ENCODE measurements at places on chromosomes 7 and 10. TPM values are rescaled to one million over a fixed set of nuclear protein-coding genes. Genes with fewer than 3 reads are reported as not detected.

DNA sequence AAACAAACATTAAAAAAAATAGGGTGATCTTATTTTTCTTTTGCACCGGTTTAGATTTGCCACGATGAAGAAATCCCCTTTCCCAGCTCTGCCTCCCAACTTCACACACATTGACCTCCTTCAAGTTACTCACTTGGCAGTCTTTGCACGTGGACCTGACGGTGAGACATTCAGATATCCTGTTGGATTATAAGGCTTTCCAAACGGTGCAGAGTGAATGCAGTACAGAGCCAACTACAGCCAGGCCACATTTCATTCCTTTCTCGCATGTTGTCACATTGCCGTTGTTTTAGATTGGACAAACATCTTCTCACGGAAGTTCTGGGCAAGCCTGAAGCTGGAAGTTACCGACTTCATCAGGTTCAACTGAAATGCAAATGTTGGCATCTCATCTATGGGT, 159.2 kb downstream of the HDAC9 start:
- DNase-seq: no peak

GRCh38 chr7:114784746-114785145, 137.1 kb upstream of the MDFIC start:
- DNase-seq: no peak

DNA sequence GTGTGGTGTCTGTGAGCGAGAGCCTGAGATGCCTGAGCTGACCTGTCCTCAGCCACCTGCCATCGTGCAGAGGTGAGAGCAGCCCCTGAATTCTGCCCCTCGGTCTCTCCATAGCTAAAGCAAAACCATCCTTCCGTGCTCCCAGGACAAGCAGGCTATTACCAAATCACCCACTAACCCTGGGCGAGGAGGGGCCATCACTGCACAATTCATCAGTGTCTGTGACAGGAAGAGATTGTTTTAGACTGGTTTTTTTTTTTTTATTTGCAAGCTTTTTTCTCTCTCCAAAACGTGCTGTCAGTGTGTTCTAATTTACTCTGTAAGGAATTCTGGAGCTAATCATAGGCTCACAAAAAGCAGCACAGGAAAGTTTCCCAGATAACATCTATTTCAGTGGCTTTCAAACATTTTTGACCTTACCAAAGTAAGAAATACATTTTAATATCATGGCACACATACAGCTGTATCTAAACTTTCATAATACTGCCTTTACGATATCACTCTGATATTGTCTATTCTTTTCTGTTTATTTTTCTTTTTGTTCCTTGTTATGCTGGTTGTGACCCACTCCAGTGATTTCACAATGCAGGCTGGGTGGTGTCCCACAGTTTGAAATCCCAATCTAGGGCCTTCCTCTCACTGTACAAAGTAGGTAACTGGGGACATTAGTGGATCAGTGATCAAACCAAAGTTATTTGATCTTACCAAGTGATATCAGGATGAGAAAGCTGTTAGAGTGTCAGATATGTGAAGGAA, 62.8 kb downstream of the EGFR start:
- no peak for DNase-seq

DNA sequence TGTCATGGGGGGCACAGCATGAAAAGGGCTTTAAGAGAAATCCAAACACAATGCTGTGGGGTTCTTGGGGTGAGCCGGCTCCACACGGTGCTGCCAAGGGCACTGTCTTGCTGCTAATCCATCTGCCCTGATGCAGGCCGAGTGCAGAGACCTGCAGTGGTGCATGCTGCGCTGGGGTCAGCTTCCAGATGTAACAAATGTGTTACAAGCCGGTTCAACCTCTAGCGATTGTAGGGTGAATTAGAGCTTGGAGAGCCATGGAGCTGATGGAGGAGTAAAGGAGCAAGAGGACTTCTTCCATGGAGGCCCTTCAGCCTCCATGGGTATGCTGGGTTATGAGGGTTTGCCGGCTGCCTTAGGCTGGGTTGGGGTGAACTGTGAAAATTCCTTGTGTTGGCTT, 402.3 kb downstream of the TYW1 start:
- no peak for DNase-seq

DNA sequence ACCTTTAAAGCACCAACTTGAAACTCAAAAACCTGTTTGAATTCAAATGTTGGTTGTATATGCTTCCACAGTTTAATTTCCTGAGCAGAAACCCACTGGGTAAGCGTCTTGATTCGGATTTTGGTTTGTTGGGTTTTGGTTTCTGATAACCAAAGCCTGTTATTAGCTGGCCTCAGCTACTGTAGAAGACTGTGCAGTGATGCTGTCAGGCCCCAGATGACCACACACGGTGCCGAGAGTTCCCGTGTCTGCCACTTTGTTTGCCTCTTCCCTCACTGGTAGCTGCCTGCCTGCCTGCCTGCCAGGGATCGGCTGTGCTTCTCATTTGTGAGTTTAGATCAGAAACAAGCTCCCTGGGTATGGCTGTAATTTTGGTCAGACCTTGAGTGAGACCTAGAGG, 5.6 kb downstream of the MDH2 start:
- no peak for DNase-seq

GRCh38 chr7:19700936-19701335, 7.9 kb downstream of the POLR1F start:
- no peak for DNase-seq

DNA sequence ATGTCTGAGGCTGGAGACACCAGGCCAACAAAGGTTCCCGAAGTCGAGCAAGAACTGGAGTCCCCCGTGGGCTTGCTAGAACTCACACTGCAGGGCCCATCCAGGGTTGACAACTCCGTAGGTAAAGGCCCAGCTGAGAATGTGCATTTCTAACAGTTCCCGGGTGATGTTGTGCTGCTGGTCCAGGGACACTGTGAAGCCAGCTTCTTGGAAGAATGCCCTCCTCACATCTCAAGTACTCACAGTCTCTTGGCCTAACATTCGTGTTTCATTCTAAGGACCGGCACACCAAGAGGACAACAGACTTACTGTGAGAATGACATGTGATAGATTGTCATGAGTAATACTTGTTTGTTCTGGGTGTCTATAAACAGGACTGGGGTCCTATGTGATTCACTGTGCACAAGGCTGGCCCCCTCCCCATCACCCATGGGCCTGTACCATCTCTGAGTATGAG, 682.3 kb upstream of the IGFBP3 start:
- no peak for DNase-seq

GRCh38 chr10:69408318-69409175, 8.2 kb downstream of the TACR2 start:
- DNase-seq: peak; percentile 96

- DNase-seq: no peak
Observed at GRCh38 chr7:47387506-47387905, 194.4 kb downstream of the TNS3 start.

DNA sequence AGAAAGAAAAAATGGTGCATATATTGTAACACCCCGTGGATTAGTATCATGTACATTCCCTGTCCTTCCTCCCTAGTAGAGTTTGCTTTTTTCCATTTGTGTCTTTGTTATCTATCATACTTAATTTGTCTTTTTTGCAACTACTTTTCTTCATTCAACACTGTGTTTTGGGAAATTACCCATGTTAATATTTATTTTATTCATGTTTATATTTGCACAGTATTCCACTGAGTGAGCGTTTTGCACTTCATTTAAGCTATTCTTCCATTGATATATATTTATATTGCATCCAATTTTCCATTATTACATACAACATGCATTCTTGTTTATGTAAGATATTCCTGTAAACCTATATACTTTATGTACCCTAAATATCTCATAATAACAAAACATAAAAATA, 57.6 kb upstream of the FAM171A1 start:
- DNase-seq: no peak

DNA sequence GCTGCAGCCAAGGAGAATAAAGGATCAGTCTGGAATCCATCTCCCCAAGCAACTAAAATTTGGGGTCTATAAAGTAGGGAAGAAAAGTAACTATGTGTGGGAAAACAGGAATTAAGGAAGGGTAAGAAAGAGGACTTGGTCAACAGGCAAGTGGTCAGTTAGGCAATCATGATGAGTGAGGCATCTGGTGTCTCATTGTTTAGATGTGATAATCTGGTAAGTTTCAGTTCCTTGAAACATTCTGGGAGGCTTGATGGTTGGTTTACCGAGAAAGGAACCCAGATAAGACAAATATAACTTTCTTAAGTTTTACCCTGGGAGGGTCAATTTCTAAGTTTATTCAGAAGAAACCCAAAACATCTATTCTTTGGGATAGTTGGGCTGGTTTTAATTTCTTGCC, 22.3 kb downstream of the HYAL4 start:
- DNase-seq: no peak

- DNase-seq: no peak
Observed at GRCh38 chr7:92884218-92884617, 47.8 kb upstream of the CDK6 start.

- no peak for DNase-seq
Observed at GRCh38 chr7:2046581-2047565, 185.9 kb downstream of the MAD1L1 start.

Gene NPY
- polyA plus RNA-seq: not detected

Gene RAB19
- polyA plus RNA-seq: not detected

Gene MYH16
- polyA plus RNA-seq: not detected

Gene ACBD7
- polyA plus RNA-seq: 0.03 TPM

Gene GARIN1A
- 0.74 TPM for polyA plus RNA-seq
